Stimulated activated CD4-positive, alpha-beta T cell treated with anti-CD3 and anti-CD28 coated beads, Interleukin-12 subunit alpha, Interleukin-12 subunit beta, amount 100 ng/mL, for 24 hours (primary cell): ENCODE measurements at places on chromosomes 13 and 19.

- DNase-seq = no peak
These were observed 602.9 kb downstream of the OLFM4 start for GRCh38 chr13:53631511-53631910.

DNA sequence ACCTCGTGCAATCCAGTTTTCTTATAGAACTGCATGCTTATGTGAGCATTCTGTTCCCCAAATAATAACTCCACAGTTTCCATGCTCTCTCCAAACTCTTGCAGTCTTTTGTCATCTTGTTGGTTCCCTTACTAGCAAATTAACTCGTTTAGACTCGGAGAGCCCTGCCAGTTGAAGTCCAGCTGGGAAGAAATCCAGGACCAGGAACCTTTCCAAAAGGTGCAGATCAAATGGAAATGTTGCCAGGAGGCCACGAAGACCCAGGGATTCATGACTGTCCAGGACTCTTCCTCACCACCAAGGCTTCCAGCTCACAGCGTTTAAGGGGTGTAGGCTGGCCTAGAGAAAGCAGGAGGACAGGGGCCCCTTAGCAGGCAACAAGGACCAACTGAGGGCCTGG lies 2.1 kb upstream of the TDRD12 start:
- no peak for DNase-seq

GRCh38 chr19:50657712-50658440 lies 8.6 kb downstream of the C19orf81 start:
- peak; percentile 85 for DNase-seq

- no peak for DNase-seq
These were observed 13.7 kb upstream of the ELF1 start for GRCh38 chr13:41032691-41033376.

DNA sequence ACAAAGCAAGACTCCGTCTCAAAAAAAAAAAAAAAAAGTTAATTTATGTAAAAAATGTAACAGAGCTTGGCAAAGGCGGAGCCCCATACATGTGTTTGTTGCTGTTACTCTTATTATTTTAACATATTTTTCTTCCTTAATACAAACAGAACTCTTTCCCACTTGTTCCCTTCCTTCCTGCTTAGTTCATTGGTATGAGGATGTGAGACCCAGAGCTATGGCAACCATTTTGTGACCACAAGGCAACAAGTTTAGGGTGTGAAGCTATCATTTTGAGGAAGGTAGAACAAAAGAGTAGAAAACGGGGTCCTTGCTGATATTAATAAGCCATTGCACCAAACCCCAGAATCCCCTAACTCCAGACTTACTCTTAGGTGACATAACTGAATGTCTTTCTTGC lies 5.4 kb downstream of the IFNL1 start:
- DNase-seq = no peak

DNA sequence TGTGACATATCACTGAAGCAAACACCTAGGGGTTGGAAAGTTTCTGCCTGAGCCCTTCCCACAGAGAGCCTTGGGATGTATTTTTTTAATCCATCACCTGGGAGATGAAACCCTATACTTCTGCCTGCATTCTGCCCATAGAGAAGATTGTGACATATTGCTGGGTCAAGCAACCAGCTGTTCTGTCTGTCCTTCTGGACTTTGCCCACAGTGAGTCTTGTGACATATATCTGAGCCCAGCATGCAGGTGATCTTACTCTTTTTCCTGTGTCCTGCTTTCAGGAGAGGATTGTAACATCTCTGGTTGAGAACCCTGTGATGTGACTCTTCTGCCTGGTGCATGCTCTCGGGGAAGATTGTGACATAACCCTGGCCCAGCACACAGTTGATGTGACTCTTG lies 24.9 kb upstream of the ZNF681 start:
- no peak for DNase-seq

DNA sequence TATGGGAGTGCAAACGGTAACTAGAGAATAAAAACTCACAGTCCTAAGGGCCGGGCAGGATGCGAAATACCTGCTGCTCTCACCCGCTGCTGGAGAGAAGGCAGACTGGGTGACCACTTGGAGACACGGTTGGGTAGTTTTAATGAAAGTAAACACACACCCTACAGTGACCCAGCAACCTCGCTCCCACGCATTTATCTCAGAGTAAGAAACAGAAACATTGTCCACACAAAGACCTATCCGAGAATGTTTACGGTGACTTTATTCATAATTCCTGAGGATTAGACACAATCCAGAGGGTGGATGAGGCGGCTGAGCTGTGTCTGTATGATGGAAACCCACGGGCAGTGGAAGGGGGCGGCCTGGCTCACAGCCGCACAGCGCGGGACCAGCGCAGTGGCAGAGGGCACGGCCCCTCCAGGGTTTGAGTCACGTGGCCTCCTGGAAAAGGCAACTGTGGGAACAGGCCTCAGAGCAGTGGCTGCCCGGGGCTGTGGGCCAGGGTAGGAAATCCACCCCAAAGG lies 73.5 kb upstream of the C13orf46 start:
- DNase-seq = no peak

- no peak for DNase-seq
These were observed 686.4 kb downstream of the PCDH9 start for GRCh38 chr13:66543780-66544179.

GRCh38 chr19:47272448-47273312 lies 2.0 kb upstream of the INAFM1 start:
- DNase-seq = no peak

DNA sequence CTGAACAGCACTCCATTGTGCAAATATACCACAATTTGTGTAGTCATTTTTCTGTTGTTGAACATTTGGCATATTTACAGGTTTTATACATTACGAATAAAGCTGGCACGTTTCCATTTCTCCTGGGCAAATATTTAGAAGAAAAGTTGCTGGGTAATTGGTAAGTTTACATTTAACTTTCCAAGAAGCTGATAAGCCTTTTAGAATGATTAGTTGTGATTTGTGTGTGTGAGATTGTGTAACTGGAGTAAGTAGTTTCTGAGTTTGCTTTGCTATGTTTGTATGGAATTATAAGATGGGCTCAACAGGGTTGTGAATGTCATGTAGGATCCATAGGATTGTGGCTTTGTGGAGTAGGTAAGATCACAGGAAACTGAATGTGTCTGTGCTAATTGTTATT lies 1.6 kb upstream of the ZNF529 start:
- DNase-seq = no peak

DNA sequence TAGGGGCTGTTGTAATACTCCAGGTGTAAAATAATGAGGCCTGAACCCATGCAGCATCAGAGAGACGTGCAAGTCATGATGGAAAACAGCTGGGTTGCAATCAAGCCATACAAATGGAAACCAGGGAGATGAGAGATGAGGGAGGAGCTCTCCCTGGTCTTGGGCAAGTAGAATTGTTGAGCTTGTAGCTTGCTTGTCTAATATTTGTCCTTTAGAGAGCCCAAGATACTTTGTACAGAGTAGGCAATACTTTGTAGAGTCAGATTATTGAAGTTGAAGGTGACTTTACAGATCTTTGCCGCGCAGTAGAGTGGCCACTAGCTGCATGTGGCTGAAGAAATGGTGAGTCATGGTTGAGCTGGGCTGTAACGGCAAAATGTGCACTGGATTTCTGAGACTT lies 8.3 kb downstream of the ATP8A2 start:
- no peak for DNase-seq

- DNase-seq = no peak
These were observed 11.3 kb upstream of the TNFRSF19 start for GRCh38 chr13:23558675-23559536.

GRCh38 chr19:49988433-49988832 lies 27.5 kb upstream of the SIGLEC11 start:
- DNase-seq = no peak
